Activated B cell treated with CpG ODN at 0.5 μM for 24 hours (primary cell): ENCODE measurements at places on chromosomes 7 and 10.

DNA sequence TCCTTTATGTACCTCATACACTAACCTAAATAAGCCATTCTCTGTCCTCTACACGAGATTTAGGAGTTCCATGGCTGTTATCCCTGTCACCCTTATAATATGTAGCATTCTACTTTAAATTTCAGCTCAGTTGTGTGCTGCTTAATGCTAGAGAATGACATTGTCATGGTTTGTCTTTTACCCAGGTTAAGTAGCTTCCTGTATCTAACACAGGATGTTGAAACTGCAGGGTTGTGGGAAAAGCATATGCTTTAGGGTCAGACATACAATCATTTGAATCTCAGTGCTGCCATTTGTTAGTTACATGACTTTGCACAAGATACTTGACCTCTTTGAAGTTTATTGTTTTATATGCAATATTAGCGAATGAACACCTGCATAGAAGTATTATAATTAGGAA, 235.1 kb upstream of the CACNA2D1 start:
- DNase-seq: no peak

DNA sequence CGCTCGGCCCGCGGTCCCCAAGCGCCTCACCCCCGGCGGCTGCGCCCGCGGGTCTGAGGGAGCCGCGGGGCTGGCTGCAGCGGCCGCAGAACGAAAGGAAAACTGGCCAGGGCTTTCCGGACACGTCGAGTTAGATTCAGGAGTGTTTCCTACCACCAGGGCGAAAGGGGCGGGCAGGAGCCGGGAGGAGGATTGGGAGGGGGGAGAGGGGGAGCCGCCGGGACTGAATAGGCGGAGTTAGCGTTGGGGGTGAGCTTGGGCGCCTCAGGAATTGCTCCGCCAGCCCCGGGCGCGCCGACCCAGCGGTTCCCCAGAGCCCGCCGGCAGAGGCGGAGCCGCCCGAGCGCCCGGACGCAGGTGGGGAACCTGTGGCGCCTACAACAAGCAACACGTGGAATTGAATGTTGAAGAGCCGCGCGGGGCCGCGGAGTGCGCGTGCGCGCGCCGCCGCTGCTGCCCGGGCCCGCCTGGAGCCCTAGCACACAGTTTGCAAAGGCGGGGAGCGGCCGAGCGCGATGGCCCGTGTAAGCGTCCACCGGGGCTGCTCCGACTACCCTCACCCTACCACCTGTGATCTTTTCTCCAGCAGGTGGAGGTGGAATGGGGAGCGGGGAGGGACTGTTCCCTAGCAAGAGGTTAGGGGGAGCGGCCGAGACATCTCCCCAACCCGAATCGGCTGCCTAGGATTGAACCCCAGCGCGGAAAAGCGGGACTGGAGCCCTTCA, at the start of gene CADPS2:
Gene CADPS2, minus strand, starts transcription at position 104 of the 725 bp plus-strand sequence. CDS start 123 bp downstream, outside the sequence.
- no peak for DNase-seq

DNA sequence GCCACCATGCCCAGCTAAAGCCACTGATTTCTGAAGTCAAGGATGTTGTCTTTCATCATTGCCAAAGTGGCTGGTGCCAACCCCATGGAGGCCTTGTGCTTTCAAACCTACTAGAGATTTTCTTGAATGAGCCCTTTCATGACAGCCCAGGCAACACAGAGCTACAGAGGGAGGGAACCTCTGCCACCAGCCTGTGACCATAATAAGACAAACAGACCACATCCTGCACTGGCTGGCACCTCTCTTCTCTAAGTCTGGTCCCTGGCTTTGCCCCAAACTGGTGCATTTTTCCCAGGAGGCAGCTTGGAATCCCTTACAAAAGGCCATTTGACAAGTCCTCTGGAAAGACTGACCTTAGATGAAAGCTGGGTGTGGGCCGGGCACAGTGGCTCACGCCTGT, 348.8 kb downstream of the GALNT17 start:
- DNase-seq: no peak

DNA sequence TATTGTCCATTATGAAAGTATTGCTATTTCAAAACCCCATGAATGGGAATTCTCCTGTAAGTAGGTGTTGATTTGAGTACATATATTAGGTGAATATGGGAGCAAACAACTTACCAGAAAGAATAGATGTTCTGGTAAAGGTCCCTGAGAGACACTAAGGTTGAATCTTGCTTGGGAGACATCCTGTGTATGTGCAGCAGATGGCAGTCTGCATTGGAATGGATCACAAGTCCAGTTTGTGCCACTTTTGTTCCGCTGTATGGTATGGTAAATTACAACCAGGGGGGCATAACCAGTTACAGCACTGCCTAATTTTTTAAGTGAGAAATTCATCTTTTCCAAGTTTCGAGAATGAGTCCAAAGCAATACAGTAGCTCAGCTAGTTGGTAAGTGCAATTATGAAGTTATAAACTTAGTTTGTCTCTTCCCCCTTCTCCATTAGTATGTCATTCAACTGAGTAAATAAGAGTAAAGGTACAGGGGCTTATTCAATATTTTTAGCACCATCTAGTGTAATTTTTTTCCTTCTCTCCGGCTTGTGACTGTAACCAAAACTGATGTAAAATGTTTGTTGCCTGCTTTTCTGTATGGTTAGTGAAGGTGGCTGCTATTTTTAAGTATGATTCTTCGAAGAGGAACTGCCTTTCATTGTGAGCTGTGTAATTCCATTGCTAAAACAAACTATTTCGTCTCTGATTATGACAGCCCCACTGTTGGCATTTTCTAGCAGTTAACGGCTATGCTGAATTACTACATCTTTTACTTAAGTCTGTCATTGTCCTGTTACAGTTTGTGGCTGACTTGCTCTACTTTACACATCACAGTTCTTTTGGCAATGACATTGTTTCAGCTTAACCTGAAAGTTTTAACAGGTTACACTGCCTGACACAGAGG, 2.8 kb downstream of the MCU start:
- no peak for DNase-seq

GRCh38 chr10:34696423-34696822, 118.7 kb downstream of the PARD3 start:
- no peak for DNase-seq

DNA sequence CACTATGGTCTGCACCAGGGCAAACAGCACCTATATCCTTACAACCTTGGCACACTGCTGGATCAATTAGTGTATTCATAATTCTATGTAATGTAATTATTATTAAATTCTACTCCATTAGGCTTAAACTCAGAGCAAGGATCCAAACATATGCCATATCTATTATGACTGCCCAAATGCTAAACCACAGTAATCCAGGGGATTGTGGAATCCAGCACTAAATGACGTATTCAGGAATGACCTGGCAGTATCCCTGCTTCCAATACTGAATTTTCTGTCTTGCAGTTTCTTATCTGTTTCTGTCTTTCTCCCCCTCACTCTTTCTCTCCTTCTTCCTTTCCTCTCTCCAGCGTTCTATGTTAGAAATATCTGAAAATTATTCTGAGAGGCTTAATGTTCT, 16.5 kb upstream of the UBE2D1 start:
- DNase-seq: no peak

GRCh38 chr10:21494191-21495001, 31.1 kb downstream of the SKIDA1 start:
- peak; percentile 31 for DNase-seq

- DNase-seq: no peak
Measured at GRCh38 chr7:114620208-114620607, 205.6 kb downstream of the FOXP2 start.

DNA sequence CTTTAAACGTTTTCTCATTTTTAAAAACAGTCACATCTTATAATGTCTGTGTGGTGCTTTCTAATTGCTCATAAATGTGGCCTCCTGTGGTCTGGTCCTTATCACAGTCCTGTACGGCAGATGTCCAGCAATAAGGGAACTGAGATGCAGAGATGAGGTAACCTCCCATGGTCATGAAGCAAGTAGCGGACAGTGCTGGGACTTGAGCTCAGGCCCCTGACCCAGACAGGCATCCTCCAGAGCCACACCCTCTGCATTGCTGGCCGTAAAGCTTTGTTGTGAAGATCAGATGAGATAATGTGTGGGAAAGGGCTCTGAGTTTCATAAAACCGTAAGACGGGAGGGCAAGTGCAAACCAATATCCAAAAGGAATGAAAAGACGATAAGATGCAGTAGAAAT, 48.2 kb downstream of the DYNC2I1 start:
- DNase-seq: no peak

GRCh38 chr7:151719031-151719896, 157.7 kb downstream of the PRKAG2 start:
- no peak for DNase-seq

GRCh38 chr10:99720387-99720786, 11.5 kb downstream of the COX15 start:
- no peak for DNase-seq

GRCh38 chr7:22154143-22154529, 202.8 kb downstream of the RAPGEF5 start:
- no peak for DNase-seq

GRCh38 chr10:128150045-128150493, 23.8 kb upstream of the MKI67 start:
- peak; percentile 72 for DNase-seq

DNA sequence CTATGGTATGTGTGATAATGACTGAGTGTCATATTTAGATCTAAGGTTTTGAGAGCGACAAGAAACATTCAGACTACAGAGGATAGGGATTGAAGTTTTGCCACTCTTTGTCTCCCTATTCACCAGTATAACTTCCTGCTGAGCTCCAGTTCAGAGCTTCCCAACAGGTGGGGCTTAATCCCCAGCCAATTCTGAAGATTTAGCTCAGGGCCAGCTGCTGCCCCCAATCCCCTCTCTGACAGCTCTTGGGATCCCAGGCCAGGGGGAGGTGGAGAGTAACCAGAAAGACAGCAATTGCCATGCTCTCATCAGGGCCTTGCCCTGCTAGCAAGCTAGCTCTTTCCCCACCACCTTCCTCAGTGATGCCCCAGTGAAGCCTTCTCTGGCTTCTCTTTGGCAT, 57.8 kb downstream of the TRIL start:
- DNase-seq: no peak

DNA sequence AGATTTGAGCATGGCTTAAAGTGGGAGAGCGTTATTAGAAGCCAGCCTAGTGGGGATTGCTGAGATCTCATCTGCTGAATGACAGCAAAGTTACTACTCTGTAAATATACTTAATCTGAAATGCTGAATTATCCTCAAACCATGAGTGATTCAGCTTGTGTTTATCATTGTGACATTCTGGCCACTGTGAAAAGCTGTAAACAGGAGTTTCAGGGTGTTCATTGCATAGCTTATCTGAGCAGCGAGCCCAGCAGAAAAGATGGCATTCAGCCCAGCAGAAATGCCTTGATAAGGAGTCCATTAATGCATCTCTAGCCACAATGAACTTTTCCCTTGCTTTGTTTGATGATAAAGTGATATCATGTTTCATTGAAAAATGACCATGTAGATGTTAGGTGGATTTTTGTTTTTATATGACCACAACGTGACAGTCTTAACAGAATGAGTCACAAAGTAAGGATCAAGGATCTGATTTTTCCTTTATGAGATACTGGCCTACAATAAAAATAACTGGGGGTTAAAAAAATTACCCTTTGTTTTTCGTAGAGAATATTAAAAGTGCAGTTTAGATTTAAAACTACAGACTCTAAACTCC, 7.8 kb downstream of the TES start:
- no peak for DNase-seq

GRCh38 chr7:30252885-30253795, 31.3 kb upstream of the ZNRF2 start:
- DNase-seq: no peak

GRCh38 chr7:122212754-122213153, 68.7 kb upstream of the AASS start:
- DNase-seq: no peak

DNA sequence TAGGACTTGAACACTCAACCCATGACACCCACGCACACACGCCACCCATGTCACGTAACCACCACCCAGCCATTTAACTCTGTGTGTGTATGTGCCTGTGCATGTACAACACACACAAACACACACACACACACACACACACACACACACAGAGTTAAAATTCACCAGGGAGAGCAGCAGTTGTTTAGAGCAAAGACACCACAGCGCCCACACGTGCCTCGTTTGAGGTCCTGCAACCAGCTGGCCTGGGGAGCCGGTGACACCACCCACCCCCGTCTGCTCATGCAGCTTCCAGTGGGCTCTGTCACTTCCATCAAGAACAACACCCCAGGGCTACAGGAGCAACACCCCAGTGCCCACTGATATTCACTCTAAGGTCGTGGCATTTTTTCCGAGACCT, 97.4 kb downstream of the ELFN1 start:
- DNase-seq: no peak
